Esophagus squamous epithelium (tissue), 5 donors: ENCODE measurements at places on chromosomes 12 and 14.

- DNase-seq, result no peak
Observed at GRCh38 chr14:21840765-21841164, 167.1 kb upstream of the OR4E1 start.

GRCh38 chr12:4454315-4454860 lies 8.8 kb upstream of the FGF6 start:
- no peak for DNase-seq

DNA sequence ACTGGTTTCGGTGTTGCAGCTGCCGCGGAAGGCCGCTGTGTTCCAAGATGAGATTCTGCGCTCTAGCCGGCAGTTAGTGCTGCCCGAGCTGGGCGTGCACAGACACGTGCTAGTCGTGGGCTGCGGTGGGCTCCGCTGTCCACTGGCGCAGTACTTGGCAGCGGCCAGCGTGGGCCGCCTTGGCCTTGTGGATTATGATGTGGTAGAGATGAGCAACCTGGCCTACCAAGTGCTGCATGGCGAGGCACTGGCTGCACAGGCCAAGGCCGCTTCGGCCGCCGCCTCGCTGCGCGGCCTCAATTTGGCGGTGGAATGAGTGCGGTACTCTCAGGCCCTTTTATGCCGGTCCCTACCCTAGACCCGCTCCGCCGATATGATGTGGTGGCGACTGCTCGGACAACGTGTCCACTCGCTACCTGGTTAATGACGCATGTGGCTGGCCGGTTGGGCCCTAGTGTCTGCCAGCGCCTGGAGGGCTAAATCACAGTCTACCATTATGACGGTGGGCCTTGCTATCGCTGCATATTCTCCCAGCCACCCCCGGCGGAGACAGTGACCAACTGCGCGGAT lies 102.2 kb downstream of the SNAPC1 start:
- no peak for DNase-seq

- DNase-seq, result no peak
Observed at GRCh38 chr12:48377646-48378045, 26.9 kb upstream of the ZNF641 start.

DNA sequence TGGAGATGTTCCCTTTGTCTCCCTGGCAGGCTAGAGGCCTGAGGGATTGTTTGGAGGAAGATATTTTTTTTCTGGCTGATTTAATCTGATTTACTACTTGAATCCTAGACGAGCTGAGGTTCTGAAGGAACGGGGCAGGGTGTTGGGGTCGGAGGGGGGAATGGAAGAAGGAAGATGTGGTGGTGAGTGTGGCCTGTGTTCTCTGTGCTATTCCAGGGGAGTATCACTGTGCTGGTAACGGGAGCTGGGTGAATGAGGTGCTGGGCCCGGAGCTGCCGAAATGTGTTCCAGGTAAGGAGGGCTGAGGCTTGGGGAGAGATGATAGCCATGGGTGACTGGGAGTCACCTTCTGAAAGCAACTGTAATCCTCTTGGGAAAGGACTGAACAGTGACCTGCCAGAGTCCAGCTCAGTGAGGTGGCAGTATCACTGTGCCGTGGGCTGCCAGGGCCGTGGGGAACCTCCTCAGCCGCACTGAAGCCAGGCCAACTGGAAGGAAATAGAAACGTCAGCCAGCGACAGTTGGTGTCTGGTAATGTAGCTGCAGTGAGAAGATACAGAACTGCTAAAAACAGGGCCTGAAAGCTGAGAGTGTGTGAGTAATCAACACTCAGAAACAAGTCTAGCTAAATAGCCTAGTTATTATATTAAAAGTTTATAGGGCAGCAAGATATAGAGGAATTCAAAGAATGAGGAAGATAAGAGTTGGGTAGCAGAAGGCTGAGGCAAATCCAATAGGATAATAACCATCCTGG lies 7.9 kb downstream of the C1S start:
- no peak for DNase-seq

DNA sequence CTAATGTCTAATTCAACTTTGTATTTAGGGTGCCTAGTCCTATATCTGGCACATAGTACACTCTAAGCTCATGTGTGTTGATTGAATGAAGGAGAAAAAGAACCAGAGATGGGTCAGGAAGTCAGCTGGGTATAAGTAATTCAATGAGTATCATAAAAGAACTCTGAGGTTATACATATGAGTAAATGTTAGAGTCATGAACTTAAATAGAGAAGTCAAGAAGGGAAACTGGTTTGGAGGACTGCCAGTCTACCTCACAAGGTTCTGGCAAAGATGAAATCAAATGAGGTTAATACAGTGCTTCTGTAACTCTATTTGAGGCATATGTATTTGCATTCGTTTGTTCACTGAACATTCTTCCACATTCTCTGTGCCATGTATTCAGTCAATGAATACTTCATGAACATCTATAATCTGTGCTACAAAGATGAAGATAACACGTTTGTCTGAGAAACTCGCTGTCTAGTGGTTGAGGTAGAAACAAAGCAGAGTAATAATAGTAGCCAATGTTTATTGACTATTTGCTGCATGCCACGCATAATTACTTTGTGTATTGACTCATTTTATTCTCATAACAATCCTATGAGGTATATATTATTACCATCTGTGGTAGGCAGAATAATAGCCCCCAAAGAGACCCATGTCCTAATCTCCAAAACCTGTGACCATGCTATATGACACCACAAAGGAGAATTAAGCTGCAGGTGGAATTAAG lies 88.9 kb downstream of the PTGER2 start:
- no peak for DNase-seq

DNA sequence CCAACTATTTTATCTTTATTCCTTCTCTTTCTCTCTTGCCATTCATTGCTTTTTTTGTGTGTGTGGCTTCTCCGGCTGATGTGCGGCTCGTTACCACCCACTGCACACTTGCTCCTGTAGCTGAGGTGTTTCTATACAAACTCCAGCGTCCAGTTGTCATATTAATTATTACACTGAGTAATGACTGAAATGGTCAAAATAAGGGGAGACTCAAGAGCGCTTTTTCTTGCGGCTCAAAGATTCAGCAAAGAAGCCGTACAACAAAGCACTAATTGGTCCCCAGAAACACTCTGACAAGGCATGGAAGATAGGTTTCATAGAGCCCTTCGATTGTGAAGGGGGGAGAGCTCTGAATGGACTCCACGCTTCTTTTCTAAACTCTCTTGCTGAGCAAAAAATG lies 5.6 kb upstream of the ASCL1 start:
- no peak for DNase-seq

- no peak for DNase-seq
Observed at GRCh38 chr12:13780453-13780852, 200.9 kb downstream of the GRIN2B start.

GRCh38 chr14:69356903-69357543 lies 41.1 kb downstream of the ERH start:
- DNase-seq, result no peak

- no peak for DNase-seq
Observed at GRCh38 chr14:29169408-29169807, 402.8 kb downstream of the FOXG1 start.
